ENCODE measurements at places on chromosomes 1 and 21.

GRCh38 chr1:155981266-155982088, 3.1 kb upstream of the ARHGEF2 start:
- no peak for DNase-seq

GRCh38 chr21:34307991-34308532, 55.7 kb upstream of the KCNE2 start:
- DNase-seq = no peak

- no peak for DNase-seq
These were observed 19.5 kb downstream of the SEMA4A start for GRCh38 chr1:156172696-156173470.

GRCh38 chr1:84344286-84344685, 42.8 kb downstream of the SAMD13 start:
- DNase-seq = no peak

GRCh38 chr1:213457186-213457585, 406.1 kb downstream of the RPS6KC1 start:
- no peak for DNase-seq

- no peak for DNase-seq
These were observed 73.3 kb downstream of the CAMTA1 start for GRCh38 chr1:6858596-6858995.

GRCh38 chr1:240134596-240134995, 42.9 kb downstream of the FMN2 start:
- DNase-seq = no peak

GRCh38 chr1:112688781-112689193, 14.3 kb downstream of the MOV10 start:
- no peak for DNase-seq

DNA sequence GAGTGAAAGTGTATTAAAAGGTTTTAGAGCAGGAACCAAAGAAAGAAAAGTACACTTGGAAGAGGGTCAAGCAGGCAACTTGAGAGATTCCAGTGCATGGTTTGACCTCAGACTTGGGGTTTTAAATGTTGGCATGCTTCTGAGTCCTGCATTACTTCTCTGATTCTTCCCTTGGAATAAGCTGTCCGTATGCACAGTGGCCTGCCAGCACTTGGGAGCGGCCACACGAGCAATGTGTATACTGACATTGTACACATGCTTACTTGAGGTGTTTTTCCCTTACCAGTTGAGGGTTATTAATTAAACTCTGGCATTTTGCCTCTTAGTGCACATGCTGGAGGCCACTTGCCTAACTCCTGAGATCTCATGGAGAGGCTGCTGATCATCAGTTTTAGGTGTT, 786.6 kb upstream of the RGS18 start:
- no peak for DNase-seq

DNA sequence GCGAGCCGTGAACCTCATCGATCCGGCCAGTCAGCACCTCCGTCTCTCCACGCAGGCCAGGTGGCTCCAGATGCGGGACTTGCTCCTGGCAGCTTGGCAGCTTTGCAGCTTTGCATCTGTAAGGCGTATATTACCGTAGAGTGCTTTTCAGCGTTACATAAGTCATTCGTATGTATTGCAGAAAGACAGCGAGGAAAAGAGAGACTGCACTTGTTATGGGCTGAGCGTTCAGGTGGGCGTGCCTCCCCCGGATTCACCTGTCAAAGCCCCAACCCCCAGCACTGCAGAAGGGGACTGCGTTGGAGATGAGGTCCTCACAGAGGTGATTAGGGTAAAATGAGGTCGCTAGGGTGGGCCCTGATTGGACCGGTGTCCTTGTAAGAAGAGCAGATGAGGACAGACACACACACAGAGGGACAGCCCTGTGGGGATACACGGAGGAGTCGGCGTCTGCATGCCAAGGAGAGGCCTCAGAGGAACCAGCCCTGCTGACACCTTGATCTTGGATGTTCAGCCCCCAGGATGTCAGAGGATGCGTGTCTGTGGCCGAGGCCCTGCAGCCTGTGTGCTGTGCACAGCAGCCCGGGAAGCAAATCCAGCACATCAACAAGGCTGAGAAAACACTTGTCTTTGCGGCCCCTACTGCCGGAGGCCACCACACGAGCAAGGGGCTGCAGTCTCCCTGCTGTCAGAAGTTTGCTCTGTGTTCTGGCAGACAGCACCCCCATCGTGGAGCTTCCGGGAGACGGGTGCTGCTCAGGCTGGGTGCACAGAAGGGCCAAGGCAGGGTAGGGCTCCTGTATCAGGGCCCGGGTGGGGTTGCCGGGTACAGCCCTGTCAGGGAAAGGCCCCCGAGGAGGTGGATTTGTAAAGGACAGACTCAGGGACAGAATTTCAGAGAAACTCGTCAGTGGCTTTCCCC, 10.9 kb upstream of the AGPAT3 start:
- no peak for DNase-seq

- DNase-seq = no peak
These were observed 17.3 kb downstream of the BCAS2 start for GRCh38 chr1:114564141-114564540.

DNA sequence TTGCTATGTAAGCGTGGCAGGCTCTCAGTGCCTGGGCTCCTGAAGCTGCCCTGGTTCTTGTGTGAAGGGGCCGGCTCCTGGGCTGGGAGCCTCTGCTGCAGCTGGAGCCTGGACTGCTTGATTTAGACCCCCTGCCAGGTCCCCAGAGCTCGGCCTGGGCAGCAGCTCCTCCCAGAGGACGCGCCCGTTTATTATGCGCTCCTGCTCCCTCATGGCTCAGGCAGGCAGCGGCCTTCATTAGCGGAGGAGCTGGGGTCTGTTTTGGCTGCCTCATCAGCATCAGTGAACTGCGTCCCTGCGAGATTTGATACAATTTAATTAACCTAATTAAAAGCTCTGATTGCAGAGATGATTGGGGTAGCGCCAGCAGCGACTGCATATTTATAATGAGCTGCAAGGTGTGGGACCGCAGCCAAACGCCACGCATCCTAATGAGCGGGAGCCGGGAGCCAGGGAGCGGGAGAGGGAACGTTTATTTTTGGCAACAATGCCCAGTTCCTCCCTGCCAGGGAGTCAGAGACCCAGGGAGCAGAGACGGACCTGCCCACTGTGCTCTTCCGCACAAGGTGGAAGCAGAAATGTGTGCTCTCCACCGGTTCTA, 16.6 kb downstream of the UTP11 start:
- DNase-seq = no peak
